ENCODE measurements at places on chromosomes 1 and 21.

- no peak for DNase-seq
Observed at GRCh38 chr1:180380259-180381183, 121.9 kb downstream of the ACBD6 start.

DNA sequence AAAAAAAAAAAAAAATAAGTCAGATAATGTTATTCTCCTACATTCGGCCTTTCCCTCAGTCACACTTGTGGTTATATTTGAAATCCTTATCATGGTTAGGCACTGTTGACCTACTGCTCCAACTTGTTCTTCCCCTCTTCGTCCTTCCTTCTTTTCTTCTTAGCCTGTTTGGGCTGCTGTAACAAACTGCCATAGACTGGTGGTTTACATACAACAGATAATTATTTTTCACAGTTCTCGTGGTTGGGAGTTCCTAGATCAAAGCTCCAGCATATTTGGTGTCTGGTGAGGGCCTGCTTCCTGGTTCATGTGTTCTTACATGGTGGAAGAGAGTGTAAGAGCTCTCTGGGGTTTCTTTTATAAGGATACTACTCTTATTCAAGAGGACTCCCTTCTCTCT, 73.4 kb downstream of the RABGAP1L start:
- DNase-seq, result no peak

DNA sequence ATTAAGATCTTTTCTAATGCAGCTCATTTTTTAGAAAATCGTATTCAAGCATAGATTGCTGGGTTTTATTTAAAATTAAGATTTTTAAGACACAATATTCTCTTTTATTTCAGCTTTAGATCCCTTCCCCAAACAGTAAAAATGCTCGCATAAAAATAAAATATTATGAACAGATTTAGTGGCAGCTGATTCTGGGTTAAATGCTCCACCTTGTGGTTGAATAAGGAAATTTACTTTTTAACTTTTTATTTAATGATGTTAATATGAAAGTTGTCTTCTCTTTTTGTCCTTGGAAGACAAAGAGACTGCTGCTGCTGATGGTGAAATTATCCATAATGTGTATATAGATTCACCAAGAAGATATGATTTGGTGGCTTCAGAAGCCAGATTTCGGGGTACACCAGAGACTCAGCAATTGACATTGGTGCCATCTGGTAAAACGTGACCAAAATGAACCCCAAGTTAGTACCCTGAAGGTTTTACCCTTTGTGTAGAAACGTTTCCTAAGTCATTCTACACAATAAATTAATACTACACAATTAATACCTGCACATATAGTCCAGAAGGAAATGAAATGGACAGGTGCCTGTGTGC, 128.0 kb downstream of the ADAMTS1 start:
- no peak for DNase-seq

DNA sequence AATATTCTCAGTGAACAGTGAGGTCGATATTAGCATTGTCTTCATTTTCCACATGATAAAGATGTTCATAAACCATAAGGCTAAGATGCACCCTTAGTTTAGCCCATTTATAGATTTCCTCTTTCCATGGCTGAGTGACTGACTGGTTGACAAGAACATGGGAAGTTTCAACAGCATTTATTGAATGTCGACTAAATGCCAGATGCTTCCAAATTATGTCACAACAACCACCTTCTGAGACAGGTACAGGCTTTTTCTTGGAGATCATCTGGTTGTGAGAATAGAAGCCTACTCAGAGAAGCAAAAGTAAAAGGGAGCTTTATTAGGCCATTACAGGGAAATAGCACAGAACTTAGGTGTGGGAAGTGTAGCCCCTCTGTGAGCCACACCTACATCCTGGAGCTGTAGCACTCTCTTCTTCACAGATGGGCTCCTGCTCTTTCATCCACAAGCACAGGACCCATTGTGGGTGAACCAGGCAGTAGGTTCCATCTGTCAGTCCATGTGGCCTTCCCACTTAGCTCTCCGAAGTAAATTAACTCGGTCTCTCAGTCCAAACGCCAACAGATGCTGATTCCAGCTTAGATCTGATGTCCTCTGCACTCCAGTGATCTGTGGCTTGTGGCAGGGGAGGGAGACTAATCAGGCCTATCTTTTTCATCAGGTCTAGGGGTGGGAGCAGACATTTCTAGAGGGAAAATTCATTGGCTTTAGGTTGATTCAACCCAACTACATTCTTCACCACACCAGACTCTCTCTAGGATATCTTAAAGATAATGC, 14.3 kb downstream of the ATP2B4 start:
- no peak for DNase-seq

- DNase-seq, result peak; percentile 88
Observed at GRCh38 chr1:58883037-58883887, 99.4 kb upstream of the JUN start.

DNA sequence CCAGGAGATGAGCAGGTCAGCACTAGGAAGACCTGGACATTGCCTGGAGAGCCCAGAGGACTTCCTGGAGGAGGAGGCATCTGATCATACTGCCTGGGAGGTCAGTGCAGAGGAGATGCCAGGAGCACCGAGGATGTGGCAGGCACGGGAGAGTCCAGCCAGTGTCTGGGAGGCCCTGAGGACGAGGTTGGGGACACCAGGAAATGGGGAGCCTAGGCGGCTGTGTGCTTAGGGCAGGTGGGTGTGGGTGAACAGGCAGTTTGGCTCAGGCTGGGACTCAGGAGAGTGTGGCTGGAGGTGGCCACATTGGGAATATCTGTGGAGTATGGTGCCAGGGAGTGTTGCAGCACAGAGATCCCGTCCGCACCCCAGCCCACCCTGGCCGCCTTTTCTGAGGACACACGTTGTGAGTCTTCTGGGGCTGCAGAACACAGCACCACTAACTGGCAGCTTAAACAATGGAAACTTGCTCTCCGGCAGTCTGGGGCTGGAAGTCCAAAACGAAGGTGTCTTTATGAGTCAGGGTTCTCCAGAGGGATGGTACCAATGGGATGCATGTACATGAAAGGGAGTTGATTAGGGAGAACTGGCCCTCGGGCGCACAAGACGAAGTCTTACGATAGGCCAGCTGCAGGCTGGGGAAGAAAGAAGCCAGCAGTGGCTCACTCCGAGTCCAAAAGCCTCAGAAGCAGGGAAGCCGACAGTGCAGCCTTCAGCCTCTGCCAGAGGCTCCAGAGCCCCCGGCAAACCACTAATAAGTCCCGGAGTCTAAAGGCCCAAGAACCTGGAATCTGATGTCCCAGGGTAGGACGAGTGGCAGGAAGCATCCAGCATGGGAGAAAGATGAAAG, 58.0 kb downstream of the FAAP20 start:
- DNase-seq, result no peak

DNA sequence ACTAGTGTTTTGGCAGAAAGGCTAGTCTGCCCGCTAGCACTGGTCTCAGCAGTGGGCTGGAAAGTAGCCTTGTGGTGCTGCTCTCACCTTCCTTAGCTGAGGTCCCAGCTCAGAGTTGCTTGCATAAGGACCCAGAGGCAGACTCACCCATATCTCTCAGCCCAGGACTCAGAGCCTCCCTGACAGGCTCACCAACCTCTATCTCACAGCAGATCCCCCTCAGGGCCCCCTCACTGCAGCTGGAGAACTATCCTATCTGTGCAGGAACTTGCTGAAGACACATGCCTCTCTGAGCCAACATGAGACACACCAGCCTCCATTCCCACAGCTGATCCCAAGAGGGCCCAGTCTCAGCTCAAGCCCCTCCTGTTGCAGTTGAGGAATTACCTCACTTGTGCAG, 82.6 kb downstream of the IARS2 start:
- no peak for DNase-seq

- no peak for DNase-seq
Observed at GRCh38 chr1:114490274-114490693, 20.7 kb downstream of the TRIM33 start.

GRCh38 chr1:90671251-90671650, 45.9 kb downstream of the BARHL2 start:
- DNase-seq, result no peak

GRCh38 chr1:19676438-19676922, 11.8 kb downstream of the HTR6 start:
- DNase-seq, result peak; percentile 34

GRCh38 chr1:64823691-64824476, 79.0 kb downstream of the RAVER2 start:
- peak; percentile 67 for DNase-seq

- DNase-seq, result no peak
Observed at GRCh38 chr1:243390162-243390791, 134.4 kb downstream of the SDCCAG8 start.

- no peak for DNase-seq
Observed at GRCh38 chr1:44282704-44283426, 69.6 kb downstream of the DMAP1 start.

GRCh38 chr1:167342846-167343245, 122.2 kb downstream of the POU2F1 start:
- DNase-seq, result no peak

Data from fibroblast of skin of left quadriceps (primary cell).